NCI-H1105 (cell line): ENCODE measurements at places on chromosomes 6 and 20.

- DNase-seq: no peak
Measured at GRCh38 chr6:33075568-33076405, at the start of gene HLA-DPB1. Gene HLA-DPB1 (plus strand): TSS chr6:33075990. CDS start chr6:33076042, 52 bp downstream.

GRCh38 chr6:42224222-42225028, 6.8 kb upstream of the MRPS10 start:
- no peak for DNase-seq

DNA sequence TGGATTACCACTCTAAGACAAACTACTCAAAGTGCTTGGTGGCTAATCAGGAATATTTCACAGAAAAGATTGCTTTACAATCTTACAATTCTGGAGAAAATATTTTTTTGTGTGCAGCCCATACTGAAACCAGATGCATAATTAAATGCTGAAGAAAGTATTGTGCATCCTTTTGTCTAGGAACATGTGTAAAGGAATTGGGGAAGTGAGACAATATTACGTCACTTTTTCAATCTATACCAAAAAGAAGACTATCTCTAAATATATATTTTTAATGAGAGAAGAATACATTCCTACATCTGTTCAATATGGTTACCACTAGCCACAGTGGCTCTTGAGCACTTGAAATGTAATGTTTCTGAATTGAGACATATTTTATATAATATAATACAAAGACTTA, 992.5 kb upstream of the ADGRB3 start:
- no peak for DNase-seq

DNA sequence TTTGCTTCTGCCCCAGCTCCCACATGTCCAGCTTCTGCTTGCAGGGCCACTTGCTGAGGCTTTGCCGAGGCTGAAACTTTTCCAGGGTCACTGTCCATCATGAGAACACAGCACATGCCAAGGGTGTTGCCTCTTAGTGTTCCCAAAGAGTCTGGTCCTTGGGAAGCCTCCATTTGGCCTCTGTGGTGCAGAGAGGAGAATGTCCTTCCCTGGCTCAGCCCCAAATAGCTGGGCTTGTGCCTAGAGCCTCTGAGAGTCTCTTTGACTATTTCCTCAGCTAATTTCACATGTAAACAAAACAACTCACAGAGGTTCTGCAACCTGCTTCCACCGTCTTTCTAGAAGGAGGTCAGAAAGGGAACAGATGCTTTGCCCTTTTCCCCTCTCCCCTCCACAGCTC, 40.4 kb upstream of the RAB23 start:
- no peak for DNase-seq

GRCh38 chr6:44176130-44176761, 17.6 kb downstream of the CAPN11 start:
- no peak for DNase-seq

DNA sequence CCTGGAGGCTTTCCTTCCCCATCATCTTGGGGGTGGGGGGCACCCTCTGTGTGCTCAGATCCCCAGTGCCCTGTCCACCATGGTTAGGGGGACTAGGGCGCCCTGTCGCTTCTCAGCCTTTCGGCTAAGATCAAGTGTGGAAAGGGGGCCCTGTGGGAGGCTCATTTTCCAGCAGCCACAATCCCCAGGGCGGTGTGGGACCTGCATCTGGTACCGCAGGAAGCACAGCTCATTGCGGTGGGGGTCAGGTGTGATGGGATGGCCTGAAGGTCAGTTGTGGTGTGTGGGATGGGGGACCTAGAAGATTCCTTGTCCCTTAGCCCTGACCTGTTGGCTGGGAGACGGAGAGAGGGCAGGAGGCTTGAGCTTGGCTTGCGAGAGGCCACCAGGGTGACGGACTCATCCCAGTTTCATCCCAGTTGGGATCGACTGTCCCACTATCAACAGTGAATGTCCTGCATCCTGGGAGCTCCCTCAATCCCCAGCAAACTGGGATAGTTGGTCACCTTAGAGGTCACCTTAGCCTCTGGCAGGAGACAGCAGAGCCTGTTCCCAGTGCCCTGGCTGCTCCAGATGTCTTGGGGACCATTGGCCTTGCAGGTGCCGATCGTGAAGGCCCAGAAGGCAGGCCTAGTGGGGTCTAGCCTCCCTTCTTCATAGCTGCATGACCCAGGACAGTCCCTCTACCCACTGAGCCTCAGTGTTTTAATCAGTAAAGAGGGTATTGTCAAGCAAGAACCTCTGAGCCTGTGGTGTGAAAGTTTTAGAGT, 64.5 kb upstream of the PMEPA1 start:
- DNase-seq: no peak
